Heart left ventricle (tissue), 16 donors: ENCODE measurements at places on chromosomes 11 and 22. TPM values are rescaled to one million over a fixed set of nuclear protein-coding genes. Genes with fewer than 3 reads are reported as not detected.
A peak's percentile ranks its signal among the peaks of the same experiment; 100 is the strongest.

Gene ISX
- not detected for total RNA-seq

GRCh38 chr22:48908547-48908946 lies 919.1 kb downstream of the BRD1 start:
- DNase-seq, result no peak

- DNase-seq, result peak; percentile 58
Observed at GRCh38 chr11:61472282-61472681, 36.3 kb upstream of the LRRC10B start.

GRCh38 chr11:11931461-11932055 lies 76.9 kb downstream of the DKK3 start:
- no peak for DNase-seq

- DNase-seq, result no peak
Observed at GRCh38 chr11:16982256-16982671, 31.9 kb downstream of the PLEKHA7 start.
